Peyer's patch (tissue), 4 donors: ENCODE measurements at places on chromosomes 2 and 18. TPM values are rescaled to one million over a fixed set of nuclear protein-coding genes. Genes with fewer than 3 reads are reported as not detected.

The DOK6 gene
- total RNA-seq = 0.13 TPM

GRCh38 chr2:198973181-198973580, 484.6 kb downstream of the SATB2 start:
- no peak for DNase-seq

The OR6B2 gene
- not detected for total RNA-seq

DNA sequence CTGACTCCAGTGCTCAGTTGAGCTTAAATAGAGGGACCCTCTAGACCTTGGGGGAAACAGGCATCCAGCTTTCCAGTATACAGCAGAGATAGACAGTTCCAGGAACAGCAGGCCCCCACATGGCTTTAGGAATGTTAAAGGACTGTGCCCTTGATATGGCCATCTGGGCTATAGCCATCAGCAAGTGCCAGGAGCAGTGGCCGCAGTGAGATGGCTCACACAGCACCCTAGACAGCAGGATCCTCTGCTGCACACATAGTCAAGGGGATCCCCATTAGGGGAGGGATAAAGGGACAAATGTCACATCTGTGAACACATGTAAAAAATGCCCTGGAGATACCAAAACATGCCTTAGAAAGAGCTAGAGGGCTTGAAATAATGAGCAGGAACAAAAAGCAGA, 213.4 kb downstream of the PTH2R start:
- DNase-seq = no peak

DNA sequence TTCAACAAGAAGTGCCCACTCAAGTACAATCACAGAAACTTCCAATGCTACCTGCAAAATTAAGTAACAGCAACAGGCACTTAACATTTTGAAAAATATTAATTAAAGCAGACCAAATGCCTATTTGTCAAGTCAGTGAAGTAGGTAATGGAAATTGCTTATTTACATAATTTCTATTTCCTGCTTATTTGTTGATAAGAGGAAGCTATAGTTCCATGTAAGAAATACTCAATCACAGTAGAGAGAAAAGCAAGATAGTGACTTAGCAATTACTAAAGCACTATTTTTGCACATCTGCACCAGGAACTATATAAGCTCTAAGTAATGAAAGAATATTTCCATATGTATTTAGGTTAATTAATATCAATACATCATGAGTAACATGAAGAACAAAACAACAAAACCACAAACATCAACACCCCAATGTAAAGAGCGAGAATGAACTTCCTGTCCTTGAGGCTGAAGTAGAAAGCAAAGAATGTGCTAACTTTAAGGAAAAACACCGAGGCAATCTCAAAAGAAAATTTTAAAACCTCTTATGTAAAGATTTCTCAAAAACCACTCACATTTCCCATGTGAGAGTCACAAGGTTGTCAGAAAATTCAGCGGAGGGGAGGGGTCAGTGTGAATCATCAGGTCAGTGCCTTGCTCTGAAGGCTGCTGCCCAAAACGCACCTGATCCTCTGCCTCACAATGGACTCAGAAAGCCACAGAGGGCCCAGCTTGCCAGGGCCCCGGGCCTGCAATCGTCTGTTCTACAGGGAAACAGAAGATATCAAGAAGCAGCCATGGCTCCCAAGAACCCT, 12.5 kb downstream of the NPC1 start:
- no peak for DNase-seq

The TM4SF20 gene
- 4.1 TPM for total RNA-seq

- no peak for DNase-seq
Measured at GRCh38 chr2:133790711-133791110, 222.4 kb upstream of the NCKAP5 start.
